ENCODE measurements at places on chromosomes 1 and 21. TPM values are rescaled to one million over a fixed set of nuclear protein-coding genes. Genes with fewer than 3 reads are reported as not detected.

Gene BSND
- total RNA-seq = not detected

Gene SLC9A1
- 13.9 TPM for total RNA-seq

Gene RUNX1
- 10.1 TPM for total RNA-seq

Gene PRELP
- total RNA-seq = not detected

Gene ANGPTL3
- total RNA-seq = not detected

All from A549 treated with CpdA at 1 μM for 4 hours (cell line).